ENCODE measurements at places on chromosomes 7 and 10.

- no peak for DNase-seq
Measured at GRCh38 chr7:26034391-26034790, 117.6 kb upstream of the NFE2L3 start.

GRCh38 chr10:71780719-71781118 lies 7.4 kb upstream of the VSIR start:
- DNase-seq: no peak

GRCh38 chr7:34739651-34740300 lies 81.8 kb downstream of the NPSR1 start:
- DNase-seq: no peak

DNA sequence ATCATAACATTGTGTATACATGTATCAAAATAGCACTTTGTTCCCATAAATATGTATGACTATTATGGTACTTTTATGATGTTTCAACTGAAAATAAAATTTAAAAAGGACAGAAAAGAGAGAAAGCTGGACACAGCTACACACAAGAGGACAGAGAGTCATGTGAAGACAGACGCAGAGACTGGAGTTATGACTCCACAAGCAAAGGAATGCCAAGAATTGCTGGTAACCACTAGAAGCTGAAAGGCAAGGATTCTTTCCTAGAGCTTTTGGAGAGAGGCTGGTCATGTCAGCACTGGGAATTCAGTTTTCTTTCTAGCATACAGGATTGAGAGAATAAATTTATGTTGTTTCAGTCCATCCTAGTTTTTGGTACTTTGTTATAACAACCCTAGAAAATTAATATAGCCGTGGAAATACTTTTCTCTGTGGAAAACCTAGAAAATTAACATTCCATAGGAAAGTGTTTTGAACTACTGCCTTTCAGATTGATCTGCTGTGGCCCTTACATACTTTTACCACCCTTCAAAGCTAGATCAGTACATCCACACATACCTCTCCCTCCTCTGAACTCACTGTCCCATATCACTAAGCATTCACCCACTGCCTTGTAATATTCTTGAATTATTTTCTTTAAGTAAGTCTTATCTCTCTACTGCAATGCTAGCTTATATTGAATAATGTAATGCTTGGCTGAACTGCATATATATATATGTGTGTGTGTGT lies 575.3 kb downstream of the IPMK start:
- no peak for DNase-seq

DNA sequence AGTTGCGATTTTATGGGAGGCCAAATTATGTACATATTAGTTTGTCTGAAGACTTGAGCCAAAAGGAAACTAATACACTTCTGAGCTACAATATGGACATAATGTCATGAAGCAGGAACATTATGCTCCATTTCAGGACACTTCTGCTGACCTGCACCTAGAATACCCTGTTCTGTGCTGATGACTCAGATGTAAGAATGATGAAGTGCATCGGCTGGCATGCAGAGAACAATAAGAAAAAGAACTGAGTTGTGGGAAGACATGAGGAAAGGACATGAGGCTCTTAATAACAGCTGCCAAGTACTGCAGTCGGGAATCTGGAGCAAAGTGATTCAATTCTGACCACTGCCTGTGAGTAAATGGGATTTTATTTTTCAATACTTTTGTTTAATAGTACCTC lies 192.9 kb upstream of the VSTM2A start:
- no peak for DNase-seq

- DNase-seq: no peak
Measured at GRCh38 chr10:110842326-110842904, 29.3 kb upstream of the PDCD4 start.

GRCh38 chr10:60870803-60871202 lies 73.2 kb downstream of the RHOBTB1 start:
- DNase-seq: no peak

Measured in hematopoietic multipotent progenitor cell treated with erythropoietin and hydrocortisone succinate and interleukin-3 and kit ligand, for 8 days (in vitro differentiated cells).